ENCODE measurements at places on chromosomes 5 and 9.

- no peak for DNase-seq
Measured at GRCh38 chr9:1759771-1760300, 255.3 kb upstream of the SMARCA2 start.

GRCh38 chr9:108631496-108632285, 224.1 kb downstream of the ACTL7B start:
- DNase-seq, result peak; percentile 11

DNA sequence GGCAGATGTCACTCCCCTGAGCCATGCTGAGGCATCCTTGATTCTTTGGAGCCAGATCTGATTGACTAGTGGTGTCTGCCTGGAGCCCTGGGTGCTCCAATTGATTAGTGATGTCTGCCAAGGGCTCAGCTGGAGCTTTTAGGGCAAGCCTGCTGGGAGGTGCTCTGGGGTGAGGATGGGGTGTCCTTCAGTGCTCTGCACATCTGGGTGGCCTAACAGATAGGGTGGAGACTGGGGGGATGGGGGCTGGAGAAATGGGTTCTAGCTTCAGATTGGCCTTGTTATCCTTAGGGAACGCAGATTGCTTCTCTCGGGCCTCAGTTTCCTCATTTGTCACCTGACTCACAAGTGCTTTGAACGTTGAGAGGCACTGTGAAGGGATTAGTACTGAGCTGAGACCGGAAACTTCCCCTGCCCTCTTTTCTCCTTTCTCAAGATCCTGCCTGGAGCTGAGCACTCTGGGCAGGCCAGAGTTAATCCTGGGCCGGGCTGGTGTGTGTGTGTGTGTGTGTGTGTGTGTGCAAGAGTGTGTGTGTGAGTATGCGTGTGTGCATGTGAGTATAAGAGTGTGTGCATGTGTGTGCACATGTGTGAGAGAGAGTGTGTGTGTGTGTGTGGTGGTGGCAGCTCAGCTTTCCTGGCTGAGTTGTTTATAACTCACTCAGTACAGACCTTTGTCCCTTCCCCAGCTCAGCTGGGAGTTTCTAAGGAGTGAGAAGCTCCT, 5.6 kb upstream of the IER5L start:
- no peak for DNase-seq

- DNase-seq, result no peak
Measured at GRCh38 chr9:99967457-99967856, 61.0 kb downstream of the STX17 start.

DNA sequence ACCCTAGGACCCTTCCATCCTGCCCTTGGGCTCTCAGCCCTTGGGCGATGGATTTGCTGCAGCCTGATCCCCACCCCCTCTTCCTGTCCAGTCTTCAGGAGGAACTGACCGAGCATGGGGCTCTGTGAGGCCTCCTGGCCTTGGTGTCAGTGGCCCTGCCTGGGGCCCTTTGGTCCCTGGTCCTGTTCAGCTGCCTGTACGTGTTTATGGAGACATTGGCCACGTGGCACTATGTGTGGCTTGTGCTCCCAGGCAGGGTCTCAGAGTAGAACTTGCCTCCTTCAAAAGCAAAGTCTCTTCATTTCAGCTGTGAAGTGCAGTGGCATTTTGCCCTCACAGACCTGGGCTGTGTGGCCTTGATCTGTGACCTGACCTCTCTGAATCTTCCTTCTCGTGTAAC, 11.1 kb downstream of the FCN2 start:
- no peak for DNase-seq

DNA sequence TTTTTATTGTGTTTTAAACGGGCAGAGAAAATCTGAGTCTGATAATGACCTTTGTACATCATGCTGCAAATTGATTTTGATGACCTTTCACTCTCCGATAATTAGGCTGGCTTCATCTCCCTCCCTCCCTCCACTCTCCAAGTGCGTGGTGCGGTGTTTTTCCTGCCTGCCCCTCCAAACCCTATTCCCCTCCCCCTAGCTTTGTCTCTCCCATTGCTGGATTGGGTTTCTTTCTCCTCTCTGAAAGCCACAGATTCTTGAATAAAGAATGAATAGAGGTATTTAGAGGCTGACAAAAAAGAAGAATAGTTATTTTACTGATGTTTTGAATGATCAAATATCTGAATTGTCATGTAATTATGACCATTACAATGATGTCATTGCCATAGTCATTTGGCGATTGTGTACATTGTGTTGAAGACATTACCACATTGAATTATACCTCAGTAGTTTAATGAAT, 571.1 kb upstream of the ZNF608 start:
- no peak for DNase-seq

DNA sequence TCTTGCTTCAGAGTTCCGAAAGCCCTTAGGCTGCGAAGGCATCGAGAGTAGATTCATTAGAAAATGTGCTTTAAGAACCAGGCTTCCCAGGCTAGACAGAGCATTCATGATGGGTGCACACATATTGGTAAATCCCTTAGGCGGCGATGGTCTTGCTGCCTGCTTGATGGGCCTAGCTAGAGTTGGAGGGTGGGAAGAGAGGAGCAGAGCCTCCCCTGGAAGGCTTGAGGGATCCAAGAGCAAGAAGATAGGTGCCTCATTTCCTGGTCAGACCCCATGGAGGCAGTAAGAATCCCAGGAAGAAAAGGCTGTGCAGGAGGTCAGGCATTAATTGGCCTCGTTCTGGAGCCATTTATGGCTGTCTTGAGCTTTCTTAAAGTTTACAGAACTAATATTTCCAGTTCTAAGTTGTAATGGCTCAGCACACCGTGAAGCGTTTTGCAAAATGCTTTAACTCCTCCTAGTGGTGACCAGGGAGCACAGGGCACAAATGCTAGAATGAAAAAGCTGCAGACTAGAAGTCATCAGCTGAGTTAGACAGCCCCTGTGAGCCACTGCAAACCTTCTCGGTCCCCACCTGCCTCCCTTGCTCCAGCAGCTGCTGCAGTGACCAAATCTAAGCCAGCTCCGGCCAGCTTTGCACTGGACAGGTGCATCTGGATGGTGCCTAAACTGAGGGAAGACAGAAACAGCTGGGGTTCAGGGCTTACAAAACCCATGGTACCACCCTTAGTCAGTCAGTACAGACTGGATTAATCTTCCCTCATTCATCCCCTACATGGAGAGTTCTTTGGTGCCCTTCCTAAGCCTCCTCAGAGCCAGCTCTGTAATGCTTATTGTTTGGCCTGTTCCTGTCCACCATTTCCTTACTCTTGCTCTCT, 14.7 kb downstream of the SLC45A2 start:
- peak; percentile 3 for DNase-seq

DNA sequence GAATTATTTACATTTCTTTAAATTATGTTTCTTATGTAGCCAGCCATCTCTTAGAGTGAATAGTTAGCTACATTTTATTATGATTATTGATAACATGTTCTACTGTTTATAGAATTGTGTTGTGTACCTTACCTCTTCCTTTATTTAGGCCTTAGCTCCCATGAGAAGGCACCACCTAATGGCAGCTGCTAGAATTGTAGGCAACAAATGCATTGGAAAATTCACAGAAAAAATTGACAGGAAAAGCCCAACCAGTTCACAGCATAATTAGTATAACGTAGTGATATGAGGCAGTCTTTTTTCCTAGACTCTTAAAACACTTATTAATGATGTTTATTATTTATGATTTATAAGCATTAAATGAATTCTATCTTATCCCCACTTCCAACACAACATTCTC, 175.8 kb downstream of the WDR70 start:
- no peak for DNase-seq

- no peak for DNase-seq
Measured at GRCh38 chr5:144548936-144549335, 378.3 kb downstream of the KCTD16 start.

Measured in CD4-positive, alpha-beta T cell treated with Interferon alpha-2 for 1 hour (primary cell).